ENCODE measurements at places on chromosomes 5 and 9. TPM values are rescaled to one million over a fixed set of nuclear protein-coding genes. Genes with fewer than 3 reads are reported as not detected.
A peak's percentile ranks its signal among the peaks of the same experiment; 100 is the strongest.

GRCh38 chr9:128540634-128541360, 11.6 kb upstream of the SPTAN1 start:
- no peak for DNase-seq

GRCh38 chr9:22278426-22278825, 168.2 kb upstream of the DMRTA1 start:
- no peak for DNase-seq

DNA sequence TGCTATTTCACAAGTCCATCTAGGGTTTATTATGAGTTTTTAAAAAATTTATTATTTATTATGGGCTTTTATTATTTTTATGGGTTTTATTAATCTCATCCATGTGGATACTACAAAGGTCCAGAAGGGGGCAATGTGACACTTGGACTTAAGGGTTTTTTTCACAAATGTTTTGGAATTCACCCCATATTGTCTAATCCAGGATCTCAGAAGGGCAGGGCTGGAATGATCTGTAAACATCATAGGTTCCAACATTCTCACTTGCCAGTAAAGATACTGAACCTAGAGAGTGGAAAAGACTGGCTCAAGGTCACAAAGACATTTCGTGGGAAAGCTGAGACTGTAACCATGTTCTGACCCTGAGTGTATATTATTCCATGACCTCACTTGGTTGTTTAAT, 35.6 kb downstream of the NIM1K start:
- peak; percentile 2 for DNase-seq

DNA sequence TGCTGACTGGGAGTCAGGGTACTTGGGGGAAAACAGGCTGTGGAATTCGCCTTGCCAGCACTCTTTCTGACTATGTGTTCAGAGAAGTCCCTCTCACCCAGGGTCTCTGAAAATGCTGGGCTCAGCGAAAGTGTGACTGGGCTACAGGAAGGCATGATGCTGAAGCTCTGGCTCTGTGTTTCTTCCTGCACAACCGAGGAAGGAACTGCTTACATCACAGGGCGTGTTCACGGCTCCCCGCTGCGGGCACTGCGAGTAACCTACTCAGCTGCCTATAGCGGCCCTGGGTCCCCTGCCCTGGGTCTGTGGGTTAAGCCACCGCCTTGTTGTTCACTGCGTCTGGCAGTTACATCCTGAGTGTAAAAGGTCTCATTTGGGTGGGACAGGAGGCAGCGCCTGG, 222.4 kb upstream of the IRX4 start:
- no peak for DNase-seq

GRCh38 chr5:130183115-130183514, 278.9 kb downstream of the CHSY3 start:
- DNase-seq: no peak

Gene SOX30
- 0.33 TPM for polyA plus RNA-seq

DNA sequence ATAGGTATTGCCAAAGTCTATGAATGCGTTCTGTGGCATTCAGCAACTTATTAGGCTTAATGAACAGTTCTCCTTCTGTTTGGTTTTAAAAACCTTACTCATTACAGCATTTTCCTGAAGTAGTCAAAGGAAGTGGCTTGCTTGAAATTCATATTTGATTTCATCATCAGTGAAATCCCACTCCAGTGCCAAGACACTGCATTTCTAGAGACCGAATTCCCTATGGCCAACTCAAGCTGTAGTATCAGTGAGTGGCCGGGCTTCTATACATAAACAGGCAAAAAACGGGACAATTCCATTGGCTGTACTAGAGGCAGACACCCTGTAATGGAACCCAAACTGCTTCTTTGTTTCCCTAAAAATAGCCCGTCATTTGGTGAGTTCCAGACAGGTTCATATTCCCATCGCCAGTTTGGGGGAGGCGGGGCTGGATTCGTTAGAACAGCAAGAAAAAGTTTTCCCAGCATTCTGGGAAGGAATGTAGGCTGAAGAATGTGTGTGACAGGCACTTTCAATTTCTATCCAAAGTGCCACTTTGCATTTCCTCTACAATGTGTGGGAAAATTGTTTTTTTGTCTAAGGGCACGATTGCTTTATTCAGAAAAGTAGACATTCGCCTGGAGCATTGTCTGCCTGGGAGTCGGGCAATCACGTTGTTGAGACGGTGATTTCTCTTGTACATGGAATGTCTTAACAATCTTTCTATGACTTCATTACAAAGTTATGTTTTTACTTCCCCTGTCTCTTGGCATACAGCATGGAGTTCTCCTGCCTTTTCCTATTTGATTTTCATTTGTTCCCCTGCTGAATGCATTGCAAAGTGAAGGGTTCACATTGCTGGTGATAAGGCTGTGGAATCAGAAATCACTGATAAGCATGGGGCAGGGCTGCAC, 141.8 kb upstream of the MAST4 start:
- DNase-seq: no peak

Gene CCDC152
- polyA plus RNA-seq: 10.5 TPM

Gene TTC1
- 68.3 TPM for polyA plus RNA-seq

Gene CARD9
- polyA plus RNA-seq: 3.2 TPM

Gene UGT3A2
- 17.1 TPM for polyA plus RNA-seq

Gene CER1
- 2.3 TPM for polyA plus RNA-seq

- no peak for DNase-seq
Observed at GRCh38 chr9:136751814-136752213, 3.5 kb upstream of the LCN6 start.

GRCh38 chr9:130117816-130118632, 54.2 kb upstream of the NCS1 start:
- no peak for DNase-seq

- DNase-seq: peak; percentile 84
Observed at GRCh38 chr9:127423934-127424675, at the start of gene ZNF79. ZNF79 (plus strand) TSS chr9:127424382; CDS start chr9:127424788, 406 bp downstream.
